ENCODE measurements at places on chromosomes 6 and 20. TPM values are rescaled to one million over a fixed set of nuclear protein-coding genes. Genes with fewer than 3 reads are reported as not detected.

DNA sequence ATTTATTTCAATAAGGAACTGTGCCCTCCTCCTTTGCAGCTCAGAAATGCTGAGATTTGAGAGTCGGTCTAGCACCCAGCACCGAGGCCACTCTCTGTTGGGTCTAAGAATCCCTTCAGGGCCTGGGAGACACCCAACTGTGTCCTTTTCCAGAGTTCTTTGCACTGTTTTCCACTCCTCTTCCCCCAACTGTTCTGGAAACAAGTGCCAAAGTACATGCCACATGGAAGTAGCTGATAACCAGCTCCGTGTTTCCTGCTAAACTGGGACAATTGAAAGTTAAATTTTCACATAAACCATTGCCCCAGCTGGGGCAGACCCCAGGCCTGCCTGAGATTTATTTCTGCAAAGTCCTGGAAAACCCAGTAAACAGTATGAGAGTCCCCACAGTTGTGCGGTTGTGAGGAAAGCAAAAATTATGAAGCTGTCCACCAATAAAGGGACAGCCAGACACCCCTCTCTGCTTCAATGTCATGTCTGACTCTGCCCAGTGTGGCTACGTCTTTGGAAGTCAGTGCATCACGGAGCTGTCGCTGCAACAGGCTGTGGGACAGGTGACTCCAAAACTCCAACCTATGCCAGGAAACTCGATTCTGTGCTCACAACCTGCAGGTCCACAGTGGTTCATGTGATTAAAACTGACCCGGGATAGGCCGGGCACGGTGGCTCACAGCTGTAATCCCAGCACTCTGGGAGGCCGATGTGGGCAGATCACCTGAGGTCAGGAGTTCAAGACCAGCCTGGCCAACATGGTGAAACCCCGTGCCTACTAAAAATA lies 178.0 kb upstream of the AFDN start:
- no peak for DNase-seq

DNA sequence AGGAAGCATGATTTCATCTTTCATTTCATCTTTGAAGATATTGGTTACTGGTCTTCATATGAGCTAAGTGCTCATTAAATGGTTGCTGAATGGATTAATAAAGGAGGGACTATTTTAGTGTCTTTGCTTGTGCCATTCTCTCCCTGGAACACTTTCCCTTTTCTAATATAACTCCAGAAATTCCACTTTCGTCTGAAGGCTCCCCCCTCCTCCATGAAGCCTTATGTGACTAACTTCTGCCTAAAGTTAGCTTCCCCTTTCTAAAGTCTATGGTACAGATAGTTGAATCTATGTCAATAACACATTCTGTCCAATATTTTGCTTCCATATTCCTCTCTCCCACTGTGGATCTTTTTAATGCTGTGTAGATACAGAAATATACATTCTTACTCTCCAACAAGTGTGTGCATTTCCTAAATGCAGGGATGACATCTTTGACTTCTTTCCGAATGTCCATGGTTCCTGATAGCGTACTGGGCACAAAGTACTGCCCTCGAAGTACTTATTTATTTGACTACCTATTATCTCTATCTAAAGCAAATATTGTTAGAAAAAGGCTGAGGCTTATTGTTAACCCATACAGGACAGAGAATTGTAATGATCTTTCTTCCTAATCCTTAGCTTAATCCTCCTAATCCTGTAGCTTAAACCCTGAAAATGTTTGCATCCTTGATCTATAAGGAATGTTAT lies 84.7 kb upstream of the ELOVL5 start:
- no peak for DNase-seq

The COL9A3 gene
- total RNA-seq: 2.2 TPM

DNA sequence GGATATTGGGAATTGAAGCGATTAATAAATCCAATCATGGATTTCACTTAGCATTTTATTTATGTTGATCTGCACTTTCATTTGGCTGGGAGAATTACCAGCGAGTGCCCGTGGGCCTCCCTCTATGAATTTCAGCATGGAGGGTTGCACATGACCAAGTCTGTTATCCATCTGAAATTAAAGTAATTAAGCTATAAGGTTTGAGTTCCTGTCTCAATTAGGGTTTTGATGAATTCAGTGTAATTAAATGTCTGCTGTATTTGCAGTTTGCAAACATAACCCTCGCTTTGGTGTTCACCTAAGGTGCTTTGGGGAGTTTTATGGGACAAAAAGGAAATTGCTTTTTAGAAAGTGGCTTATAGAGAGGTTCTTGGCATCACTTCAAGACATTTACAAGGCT lies 169.8 kb upstream of the RIN2 start:
- no peak for DNase-seq

The PMEPA1 gene
- total RNA-seq: 16.7 TPM

Measured in adrenal gland (tissue), 19 donors.